ENCODE measurements at places on chromosomes 4 and X.

DNA sequence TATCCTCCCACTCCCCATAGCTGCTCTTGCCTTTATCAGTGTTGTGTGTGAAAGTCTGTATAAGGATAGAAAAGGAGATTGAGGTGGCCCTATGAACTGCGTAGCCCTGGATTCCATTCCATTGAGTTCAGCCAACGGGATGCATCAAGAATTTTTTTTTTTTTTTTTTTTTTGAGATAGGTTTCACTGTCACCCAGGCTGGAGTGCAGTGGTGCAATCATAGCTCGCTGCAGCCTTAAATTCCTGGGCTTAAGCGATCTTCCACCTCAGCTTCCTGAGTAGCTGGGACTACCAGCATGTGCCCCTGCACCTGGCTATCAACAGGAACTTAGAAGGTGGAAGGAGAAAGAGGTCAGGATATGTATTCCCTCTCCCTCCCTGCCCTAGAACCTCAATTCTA, 187.2 kb upstream of the SPRY1 start:
- H3K4me1 ChIP-seq: no peaks in the 10 kb centered on the region
- no peak overlapping the region for H3K27ac ChIP-seq
- no peaks in the 10 kb centered on the region for H3K27me3 ChIP-seq
- no peaks in the 10 kb centered on the region for H3K36me3 ChIP-seq

- H3K27ac ChIP-seq: no peak overlapping the region
- H3K4me3 ChIP-seq: no peak overlapping the region
- no peaks in the 10 kb centered on the region for H3K36me3 ChIP-seq
Observed at GRCh38 chr4:142567199-142567598, 278.9 kb downstream of the INPP4B start.

- H3K4me3 ChIP-seq: no peak overlapping the region
- no peaks in the 10 kb centered on the region for H3K4me1 ChIP-seq
- no peak overlapping the region for H3K27ac ChIP-seq
- H3K27me3 ChIP-seq: no peaks in the 10 kb centered on the region
- no peak for DNase-seq
Observed at GRCh38 chrX:121307449-121307848, 260.0 kb downstream of the GLUD2 start.

GRCh38 chr4:40316782-40317635, 18.1 kb upstream of the CHRNA9 start:
- DNase-seq: peak; percentile 88
- no peaks in the 10 kb centered on the region for H3K27me3 ChIP-seq
- peak overlapping the region; percentile 88 for H3K27ac ChIP-seq
- H3K4me3 ChIP-seq: peak overlapping the region; percentile 46
- peaks cover 10% of the 10 kb centered on the region for H3K4me1 ChIP-seq
- H3K36me3 ChIP-seq: no peaks in the 10 kb centered on the region

DNA sequence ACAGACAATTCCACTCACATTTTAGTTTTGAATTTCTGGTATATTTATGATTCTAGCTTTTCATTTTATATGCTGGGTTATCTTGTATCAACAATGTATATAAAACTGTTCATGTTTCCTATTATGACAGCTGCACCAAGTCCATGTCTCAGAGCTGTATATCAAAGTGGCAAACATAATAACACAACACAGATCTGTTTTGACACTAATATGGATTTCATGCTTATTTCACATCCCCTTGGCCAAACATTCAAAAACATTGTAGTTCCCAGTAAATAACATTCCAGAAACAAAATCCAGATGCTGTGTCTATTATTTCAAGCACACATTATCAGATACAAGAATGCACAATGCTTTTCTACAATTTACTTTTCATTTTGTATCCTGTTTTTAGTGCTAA, 380.6 kb upstream of the MAGEB2 start:
- H3K27me3 ChIP-seq: no peaks in the 10 kb centered on the region
- H3K4me1 ChIP-seq: no peaks in the 10 kb centered on the region
- no peak overlapping the region for H3K27ac ChIP-seq
- H3K4me3 ChIP-seq: no peak overlapping the region
- DNase-seq: no peak

GRCh38 chrX:2767631-2768455, 16.0 kb downstream of the XG start:
- no peaks in the 10 kb centered on the region for H3K36me3 ChIP-seq
- DNase-seq: no peak
- no peaks in the 10 kb centered on the region for H3K4me1 ChIP-seq
- no peaks in the 10 kb centered on the region for H3K27me3 ChIP-seq

DNA sequence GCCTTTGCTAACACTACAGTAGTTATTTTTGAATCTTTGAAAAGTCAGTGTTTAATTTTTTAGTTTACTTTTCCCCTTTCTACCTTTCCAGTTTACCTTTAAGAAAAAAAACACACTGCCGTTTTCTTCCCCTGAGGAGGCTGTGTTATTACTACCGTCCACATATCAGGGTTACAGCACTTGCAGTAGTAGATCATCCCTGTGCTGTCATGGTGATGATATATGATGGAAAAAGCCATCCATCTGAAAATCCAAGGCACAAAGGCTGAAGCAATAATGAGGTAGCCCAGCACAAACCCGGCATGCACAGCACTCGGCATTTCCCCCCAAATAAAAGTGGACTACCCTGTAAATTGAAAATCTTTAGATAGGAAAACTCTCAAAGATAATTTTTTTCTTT, 258.7 kb downstream of the CXXC4 start:
- H3K4me3 ChIP-seq: no peak overlapping the region
- no peaks in the 10 kb centered on the region for H3K27me3 ChIP-seq
- DNase-seq: no peak
- H3K4me1 ChIP-seq: no peaks in the 10 kb centered on the region
- no peaks in the 10 kb centered on the region for H3K36me3 ChIP-seq
- H3K27ac ChIP-seq: no peak overlapping the region

GRCh38 chrX:121154858-121155404, 107.5 kb downstream of the GLUD2 start:
- no peak overlapping the region for H3K4me3 ChIP-seq
- no peak for DNase-seq
- H3K27me3 ChIP-seq: no peaks in the 10 kb centered on the region
- no peaks in the 10 kb centered on the region for H3K4me1 ChIP-seq

GRCh38 chr4:61995717-61996340, 795.7 kb downstream of the ADGRL3 start:
- H3K36me3 ChIP-seq: no peaks in the 10 kb centered on the region
- no peaks in the 10 kb centered on the region for H3K27me3 ChIP-seq
- H3K4me1 ChIP-seq: no peaks in the 10 kb centered on the region
- no peak overlapping the region for H3K4me3 ChIP-seq

DNA sequence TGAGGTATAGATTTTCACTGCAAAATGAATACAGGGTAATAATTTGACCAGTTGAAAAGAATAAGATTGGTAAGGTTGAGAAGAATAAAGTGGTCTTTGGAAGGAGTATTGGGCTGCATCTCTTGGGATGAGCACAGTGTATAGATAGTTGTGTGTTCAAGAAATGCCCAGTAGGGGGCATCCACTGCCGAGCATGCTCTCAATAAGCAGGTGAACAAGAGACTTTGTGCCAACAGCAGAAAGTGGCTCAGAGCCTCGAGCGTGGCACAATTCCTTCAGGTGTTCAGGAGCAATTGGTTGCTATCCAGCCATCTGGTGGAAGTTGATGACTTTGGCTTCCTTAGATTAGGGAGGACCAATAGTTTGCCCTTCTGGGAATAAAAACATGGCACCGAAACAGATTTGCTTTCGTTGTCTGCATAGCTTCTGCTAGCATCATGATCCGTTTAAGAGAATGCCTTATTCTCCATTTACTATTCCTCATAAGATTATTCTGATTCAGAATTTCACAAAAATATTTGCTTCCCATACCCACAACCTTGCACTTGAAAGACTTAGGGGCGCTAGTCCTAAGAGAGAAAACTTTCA, 258.1 kb upstream of the NEIL3 start:
- H3K27me3 ChIP-seq: no peaks in the 10 kb centered on the region
- H3K36me3 ChIP-seq: no peaks in the 10 kb centered on the region
- H3K27ac ChIP-seq: no peak overlapping the region

GRCh38 chr4:3630136-3630597, 97.9 kb upstream of the LRPAP1 start:
- H3K4me1 ChIP-seq: no peaks in the 10 kb centered on the region

All from Panc1 (cell line).